ENCODE measurements at places on chromosomes 6 and 20.

DNA sequence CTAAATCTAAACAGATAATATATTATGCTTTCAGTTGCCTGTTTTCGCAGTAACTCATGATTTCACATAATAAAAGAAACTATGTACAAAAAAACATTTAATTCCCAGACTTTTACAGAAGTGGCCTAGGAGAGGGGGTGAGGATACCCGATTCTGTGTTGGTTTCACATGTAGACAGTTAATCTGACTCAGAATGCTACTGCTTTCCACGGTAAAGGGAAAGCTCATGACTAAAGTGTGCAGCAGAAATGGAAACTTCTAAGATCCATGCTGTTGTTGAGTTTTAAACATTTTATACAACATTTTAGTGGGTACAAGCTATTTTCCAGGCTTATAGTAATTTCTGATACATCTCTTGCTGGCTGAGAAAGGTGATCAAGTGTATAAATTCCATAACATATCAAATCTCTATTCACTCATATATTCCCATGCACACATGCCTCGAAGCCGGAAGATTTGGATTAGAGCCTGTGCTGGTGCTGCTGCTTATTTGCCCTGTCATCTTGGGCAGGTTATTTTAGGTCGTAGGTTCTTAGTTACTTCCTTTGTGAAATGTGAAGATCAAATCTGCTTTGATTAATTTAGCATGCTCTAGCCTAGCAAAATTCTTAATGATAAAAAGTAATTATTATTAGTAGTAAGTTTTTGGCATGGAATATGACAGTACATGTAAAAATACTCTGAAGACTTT, 896.7 kb upstream of the MAP3K7 start:
- DNase-seq = no peak

- DNase-seq = no peak
Observed at GRCh38 chr6:47464052-47464451, 13.5 kb upstream of the CD2AP start.

- DNase-seq = no peak
Observed at GRCh38 chr6:122791310-122791679, 2.2 kb downstream of the SMPDL3A start.

GRCh38 chr6:132961122-132961521, 146.8 kb downstream of the RPS12 start:
- DNase-seq = peak; percentile 61

DNA sequence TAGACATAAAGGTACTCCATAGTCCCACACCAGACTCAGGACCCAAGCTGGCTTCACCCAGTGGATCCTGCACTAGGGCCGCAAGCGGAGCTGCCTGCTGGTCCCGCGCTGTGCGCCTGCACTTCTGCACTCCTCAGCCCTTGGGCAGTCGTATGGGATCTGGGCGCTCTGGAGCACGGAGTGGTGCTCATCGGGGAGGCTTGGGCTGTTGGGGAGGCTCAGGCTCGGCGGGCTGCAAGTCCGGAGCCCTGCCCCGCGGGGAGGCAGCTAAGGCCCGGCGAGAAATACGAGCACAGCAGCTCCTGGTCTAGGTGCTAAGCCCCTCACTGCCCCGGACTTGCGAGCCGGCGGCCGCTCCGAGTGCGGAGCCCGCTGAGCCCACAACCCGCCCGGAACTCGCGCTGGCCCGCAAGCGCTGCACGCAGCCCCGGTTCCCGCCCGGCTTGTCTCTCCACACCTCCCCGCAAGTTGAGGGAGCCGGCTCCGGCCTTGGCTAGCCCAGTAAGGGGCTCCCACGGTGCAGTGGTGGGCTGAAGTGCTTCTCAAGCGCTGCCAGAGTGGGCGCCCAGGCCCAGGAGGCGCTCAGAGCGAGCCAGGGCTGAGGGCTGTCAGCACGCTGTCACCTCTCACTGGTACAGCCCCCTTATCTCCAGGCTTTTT, 33.4 kb upstream of the GCNT2 start:
- DNase-seq = no peak

DNA sequence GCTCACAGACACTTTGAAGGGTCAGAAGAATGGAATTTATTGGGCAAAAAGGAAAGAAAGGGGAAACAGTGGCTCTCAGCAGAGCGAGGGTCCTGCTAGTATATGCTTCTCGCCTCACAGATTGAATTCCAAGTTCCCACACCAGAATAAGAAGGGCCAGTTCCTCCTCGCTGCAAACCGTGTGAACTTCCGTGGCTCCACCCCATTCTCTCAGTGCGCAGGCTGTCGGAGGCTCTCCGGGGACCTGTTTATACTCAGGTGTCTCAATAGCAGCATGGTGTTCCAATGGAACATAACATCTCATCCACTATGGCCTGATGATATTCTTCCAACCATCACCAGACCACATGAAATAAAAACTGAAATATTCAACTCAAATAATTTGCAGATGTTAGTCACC, 4.6 kb downstream of the SAMD3 start:
- DNase-seq = no peak

- DNase-seq = no peak
Observed at GRCh38 chr20:17992224-17992637, 23.4 kb downstream of the MGME1 start.

GRCh38 chr6:18214003-18214402, 50.3 kb downstream of the DEK start:
- no peak for DNase-seq

- DNase-seq = peak; percentile 76
Observed at GRCh38 chr6:34919651-34920050, 30.6 kb downstream of the ANKS1A start.

GRCh38 chr6:159981403-159982245, 12.7 kb downstream of the IGF2R start:
- DNase-seq = peak; percentile 91

DNA sequence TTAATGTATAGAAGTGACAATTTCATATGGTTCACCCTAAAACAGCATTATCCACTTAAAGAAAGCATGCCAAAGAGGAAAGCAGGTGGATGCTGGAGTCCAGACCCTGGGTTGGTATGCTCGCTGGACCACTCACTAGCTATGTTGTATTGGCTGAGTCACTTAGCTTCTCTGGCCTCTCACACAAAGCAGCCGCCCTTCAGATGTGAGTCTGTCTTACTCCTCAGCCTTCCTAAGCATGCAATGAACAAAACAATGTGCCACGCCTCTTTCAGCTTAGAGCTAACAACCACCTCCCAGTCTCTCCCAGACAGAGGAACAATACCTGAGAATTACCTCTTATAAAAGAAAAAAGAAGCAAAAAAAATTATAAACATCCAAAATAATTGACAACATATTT, 29.4 kb downstream of the SIM1 start:
- no peak for DNase-seq

GRCh38 chr6:32885698-32886286, 31.8 kb downstream of the PSMB9 start:
- peak; percentile 88 for DNase-seq

DNA sequence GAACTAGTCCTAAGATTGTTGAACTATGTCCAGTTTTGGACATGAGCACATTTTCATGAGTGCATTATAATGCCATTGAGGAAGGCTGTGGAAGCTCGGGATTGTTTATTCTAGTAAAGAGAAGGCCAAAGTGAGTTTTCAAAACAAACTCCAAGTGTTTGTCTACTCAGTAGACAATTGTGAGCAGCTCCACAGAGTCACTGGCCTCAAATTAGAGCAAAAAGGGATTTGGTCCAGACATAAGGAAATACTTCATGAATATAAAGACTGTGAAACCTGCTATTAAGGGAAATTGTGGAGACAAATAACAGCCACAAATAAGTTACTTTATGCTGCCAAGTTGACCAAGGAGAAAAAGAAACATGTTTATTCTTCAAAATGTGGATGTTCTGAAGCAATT, 42.6 kb upstream of the PREP start:
- DNase-seq = no peak

DNA sequence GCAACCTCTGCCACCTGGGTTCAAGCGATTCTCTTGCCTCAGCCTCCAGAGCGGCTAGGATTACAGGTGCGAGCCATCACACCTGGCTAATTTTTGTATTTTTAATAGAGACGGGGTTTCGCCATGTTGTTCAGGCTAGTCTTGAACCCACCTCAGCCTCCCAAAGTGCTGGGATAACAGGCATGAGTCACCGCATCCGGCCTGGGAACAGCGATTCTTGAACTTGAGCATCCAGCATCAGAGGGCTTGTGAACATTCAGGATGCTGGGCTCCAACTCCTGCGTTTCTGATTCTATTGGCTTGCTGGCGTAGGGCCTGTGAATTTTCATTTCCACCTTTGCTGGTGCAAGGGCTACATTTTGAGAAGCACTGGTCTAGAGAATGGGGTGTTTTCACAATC, 24.5 kb upstream of the PIM1 start:
- DNase-seq = no peak

GRCh38 chr20:10419550-10420133, 14.4 kb downstream of the MKKS start:
- peak; percentile 19 for DNase-seq

DNA sequence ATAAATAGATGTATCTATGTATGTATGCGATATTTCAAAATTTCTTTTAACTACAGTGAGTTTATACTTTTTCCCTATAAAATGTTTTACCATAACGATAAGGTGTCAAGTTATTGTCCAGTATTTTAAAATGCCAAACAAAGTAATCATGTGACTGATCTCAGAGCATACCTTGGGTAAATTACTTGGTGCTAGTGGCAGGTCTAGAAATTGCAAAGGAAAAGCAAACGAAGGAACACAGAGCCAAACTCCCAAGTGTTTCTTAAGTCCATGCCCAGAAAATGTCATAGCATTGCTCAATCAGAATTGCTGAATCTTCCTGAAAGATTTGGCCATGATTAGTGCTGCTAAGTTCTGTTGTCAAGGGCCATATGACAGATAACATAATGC, 77.5 kb downstream of the CAP2 start:
- DNase-seq = peak; percentile 96

DNA sequence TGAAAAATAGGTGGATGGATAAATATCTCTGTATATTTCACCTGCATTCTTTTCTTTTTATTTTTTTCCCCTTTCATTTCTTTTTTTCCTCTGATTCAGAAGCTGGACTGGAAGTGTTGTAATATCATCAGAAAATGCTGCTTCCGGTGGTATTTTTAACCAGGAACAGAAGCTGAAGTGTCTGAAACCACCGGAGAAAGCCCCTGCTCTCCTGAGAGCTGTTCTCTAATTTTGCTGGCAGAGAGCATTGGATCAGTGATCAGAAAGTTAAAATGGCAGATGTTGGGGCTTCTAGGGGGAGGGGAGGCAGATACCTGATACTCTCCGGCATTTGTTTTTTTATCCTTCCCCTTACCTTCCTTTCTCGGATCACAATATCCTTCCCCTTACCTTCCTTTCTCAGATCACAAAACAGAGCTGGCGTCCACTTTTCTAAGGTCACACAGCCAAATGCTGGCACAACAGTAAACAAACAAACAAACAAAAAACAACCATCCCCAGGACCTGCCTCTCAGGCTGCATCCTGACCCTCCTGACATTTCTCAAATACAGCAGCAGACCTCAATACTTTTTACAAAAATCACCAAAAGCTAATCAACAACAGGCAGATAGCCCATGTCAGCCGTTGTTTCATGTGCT, 143.2 kb upstream of the ZNF217 start:
- peak; percentile 64 for DNase-seq

DNA sequence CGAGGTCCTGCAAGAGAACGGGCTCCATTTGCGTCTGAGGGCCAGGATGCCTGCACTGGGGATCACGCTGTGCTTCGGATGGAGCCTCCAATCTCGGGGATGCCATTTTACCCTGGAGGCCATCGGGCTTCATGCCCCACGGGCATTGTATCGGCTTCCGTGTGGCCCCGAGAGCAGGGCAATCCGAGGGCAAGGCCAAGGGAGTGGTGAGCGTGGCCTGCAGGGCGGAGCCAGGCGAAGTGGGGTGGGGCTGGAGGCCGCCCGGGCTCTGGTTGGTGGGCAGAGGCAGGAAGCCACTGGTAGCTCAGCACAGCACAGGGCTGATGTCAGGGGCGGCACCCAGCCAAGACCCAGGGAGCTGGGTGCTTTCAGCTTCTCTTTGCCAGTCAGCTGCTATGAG, 57.5 kb upstream of the BHLHE23 start:
- no peak for DNase-seq

DNA sequence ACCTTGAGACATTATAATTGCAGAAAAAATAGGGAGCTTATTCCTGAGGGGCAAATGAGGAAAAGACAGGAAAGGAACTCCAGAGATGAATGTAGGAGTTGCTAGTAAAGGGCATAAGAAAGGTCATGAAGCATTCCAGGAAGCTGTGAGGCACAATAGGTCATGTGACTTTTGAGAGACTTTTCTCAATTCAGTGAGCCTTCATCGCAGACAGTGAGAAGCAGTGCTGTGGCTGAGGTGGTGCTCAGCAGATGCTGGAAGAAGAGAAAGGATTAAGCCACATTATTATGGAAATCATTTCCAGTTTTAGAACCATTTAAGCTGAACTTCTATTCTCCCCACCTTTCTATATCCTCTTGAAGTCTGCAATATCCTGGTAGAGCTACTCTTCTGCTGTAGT, 4.1 kb downstream of the SPTLC3 start:
- peak; percentile 48 for DNase-seq

DNA sequence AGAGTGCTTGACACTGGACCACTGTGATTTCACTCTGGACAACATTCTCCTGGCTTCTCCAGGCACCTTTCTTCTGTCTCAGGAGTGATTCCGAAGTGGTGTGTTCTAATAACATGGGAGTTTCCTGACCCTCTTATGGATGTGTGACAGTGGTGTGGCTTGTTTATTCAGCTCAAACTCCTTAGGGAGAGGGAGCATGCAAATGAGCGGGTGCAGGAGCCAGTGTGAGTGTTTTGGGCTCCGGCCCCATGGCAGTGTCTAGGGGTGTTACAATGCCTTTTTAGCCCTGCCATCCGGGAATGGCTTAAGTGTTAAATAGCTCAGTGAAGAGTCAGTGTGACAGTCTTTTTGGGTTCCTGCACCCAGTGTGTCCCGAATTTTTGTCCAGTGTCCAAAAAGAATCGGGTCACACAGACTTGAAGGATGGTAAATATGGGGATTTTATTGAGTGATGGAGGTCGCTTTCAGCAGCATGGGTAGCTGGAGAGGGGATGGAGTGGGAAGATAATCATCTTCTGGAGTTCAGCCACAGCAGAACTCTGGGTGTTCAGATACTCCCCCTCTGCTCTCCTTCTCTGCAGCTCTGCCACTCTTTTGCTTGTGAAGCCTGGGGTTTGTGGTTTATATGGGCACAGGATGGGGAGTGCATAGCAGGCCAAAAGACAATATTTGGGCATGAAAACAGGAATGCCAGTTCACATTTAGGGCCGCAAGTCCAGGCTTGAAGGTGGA, 928.9 kb upstream of the CITED2 start:
- DNase-seq = no peak

GRCh38 chr6:101806241-101806640, 412.7 kb downstream of the GRIK2 start:
- peak; percentile 81 for DNase-seq

GRCh38 chr20:61086031-61086430, 166.0 kb upstream of the CDH4 start:
- DNase-seq = no peak

Data from fibroblast of pulmonary artery (primary cell).